H1 (cell line): ENCODE measurements at places on chromosomes 4 and X.
A peak's percentile ranks its signal among the peaks of the same experiment; 100 is the strongest.

GRCh38 chr4:89055157-89056080 lies 1.6 kb downstream of the FAM13A start:
- H3K4me3 ChIP-seq: peak overlapping the region; percentile 62
- H3K36me3 ChIP-seq: no peaks in the 10 kb centered on the region
- DNase-seq: no peak
- no peaks in the 10 kb centered on the region for H3K4me1 ChIP-seq
- no peaks in the 10 kb centered on the region for H3K27me3 ChIP-seq

DNA sequence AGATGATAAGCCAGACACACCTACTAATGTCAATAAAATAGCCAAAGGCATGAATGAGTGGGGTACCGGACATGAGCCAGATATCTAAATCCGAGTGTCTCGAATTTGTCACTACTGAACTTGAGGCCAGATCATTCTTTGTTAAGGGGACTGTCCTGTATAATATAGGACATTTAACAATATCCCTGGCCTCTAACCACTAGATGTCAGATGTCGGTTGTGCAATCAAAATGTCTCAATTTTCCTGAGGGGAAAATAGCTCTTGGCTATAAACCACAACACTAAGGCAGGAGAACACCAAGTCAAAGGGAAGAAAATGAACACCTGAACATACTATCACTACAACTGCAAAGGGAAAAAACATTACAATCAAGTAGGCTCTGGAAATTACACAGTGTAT lies 154.5 kb downstream of the GPM6A start:
- no peaks in the 10 kb centered on the region for H3K36me3 ChIP-seq
- H3K27ac ChIP-seq: no peak overlapping the region
- H3K4me1 ChIP-seq: no peaks in the 10 kb centered on the region
- no peak for DNase-seq
- H3K27me3 ChIP-seq: no peaks in the 10 kb centered on the region

DNA sequence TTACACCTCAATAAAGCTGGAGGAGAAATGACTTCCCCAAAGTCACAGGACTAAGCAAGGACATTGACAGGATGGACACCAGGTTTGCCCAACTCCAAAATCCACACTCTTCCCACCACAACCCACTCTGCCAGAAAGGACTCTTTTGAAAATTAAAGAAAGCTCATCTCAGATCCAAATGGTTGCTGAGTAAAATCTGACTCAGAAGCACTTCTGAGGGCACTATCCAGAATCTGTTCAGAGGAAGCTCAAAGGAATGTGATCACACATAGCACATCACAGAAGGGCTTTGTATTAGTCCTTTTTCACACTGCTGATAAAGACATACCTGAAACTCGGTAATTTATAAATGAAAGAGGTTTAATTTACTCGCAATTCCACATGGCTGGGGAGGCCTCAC lies 155.5 kb downstream of the RAB28 start:
- no peaks in the 10 kb centered on the region for H3K36me3 ChIP-seq
- H3K4me1 ChIP-seq: peaks cover 3% of the 10 kb centered on the region; the same call in 1 of the 2 replicates
- H3K27ac ChIP-seq: no peak overlapping the region
- DNase-seq: no peak
- H3K27me3 ChIP-seq: no peaks in the 10 kb centered on the region
- no peak overlapping the region for H3K4me3 ChIP-seq

- no peaks in the 10 kb centered on the region for H3K36me3 ChIP-seq
- no peaks in the 10 kb centered on the region for H3K27me3 ChIP-seq
- DNase-seq: no peak
- H3K4me3 ChIP-seq: no peak overlapping the region
Measured at GRCh38 chr4:23039818-23040217, 347.1 kb downstream of the GBA3 start.

- no peaks in the 10 kb centered on the region for H3K4me1 ChIP-seq
- no peak overlapping the region for H3K27ac ChIP-seq
- no peaks in the 10 kb centered on the region for H3K27me3 ChIP-seq
- H3K4me3 ChIP-seq: no peak overlapping the region
Measured at GRCh38 chr4:95499291-95499696, 49.5 kb downstream of the UNC5C start.
